B cell (primary cell): ENCODE measurements at places on chromosomes 12 and 14. TPM values are rescaled to one million over a fixed set of nuclear protein-coding genes. Genes with fewer than 3 reads are reported as not detected.

Gene LRTM2
- not detected in 2 replicates for polyA plus RNA-seq

Gene DNAJC22
- not detected in 2 replicates for polyA plus RNA-seq

DNA sequence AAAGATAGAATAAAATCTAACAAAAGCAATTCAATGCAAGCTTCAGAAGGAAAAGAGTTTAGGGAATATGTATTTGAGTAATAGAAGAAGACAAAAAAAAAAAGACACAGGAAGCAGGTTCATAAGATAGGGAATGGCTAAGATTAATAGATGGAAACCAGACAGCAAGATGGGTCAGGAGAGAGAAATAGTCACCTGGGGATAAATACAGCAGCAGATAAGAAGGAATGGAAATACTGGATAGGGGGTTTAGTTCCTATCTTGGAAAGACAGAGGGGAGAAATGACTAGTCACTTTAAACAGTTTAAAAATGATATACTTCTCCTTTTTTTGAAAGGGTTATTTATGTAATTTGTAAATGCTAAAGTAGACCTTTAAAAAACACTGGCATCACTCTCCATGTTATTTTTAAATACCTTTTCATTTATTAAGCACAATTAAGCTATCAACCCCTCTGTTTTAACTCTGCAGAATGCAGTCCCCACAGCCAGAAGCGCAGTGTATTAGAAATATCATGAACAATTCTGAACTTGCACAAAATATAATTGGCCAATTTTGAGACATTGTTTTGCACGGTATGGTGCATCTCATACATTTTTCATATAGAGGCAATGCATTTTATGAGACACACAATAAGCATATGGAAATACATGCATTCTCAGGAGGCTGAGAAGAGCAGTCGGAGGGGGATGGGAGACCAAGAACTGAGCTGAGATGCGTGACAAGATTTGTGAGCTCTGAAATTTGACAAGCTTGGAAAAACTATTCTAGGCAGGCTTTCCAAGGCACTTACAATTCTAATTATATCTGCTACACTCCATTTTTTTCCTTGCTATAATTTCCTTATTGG is 303.4 kb upstream of the PRICKLE1 start:
- H3K36me3 ChIP-seq, result no peaks in the 10 kb centered on the region
- DNase-seq, result no peak

DNA sequence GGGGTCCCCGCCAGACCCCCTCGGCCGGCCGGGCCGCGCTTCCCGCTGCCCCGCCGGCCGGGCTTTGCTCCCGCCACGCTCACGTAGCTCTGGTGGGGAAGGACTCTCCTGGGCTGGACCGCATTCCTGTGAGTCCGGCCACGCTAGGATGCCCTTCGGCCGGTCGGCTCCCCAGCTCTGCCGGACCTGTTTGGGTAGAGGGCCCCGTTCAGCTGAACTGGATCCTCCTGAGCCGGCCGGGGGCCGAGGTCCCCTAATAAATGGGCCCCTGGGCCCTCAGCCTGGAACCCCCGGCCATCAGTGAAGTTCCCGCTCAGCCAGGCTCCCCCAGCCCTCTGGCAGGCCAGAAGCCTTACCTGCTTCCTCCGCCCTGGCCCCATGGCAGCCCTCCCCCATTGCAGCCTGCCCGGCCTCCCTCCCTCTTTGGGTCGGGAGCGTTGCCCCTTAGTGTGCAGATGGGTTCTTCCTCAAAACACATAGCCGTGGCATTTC is 593 bp downstream of the UNC119B start:
- no peak overlapping the region for H3K27ac ChIP-seq
- H3K4me1 ChIP-seq, result peaks cover 26% of the 10 kb centered on the region
- no peaks in the 10 kb centered on the region for H3K36me3 ChIP-seq
- peak; percentile 55 for DNase-seq
- H3K4me3 ChIP-seq, result peak overlapping the region; percentile 17

DNA sequence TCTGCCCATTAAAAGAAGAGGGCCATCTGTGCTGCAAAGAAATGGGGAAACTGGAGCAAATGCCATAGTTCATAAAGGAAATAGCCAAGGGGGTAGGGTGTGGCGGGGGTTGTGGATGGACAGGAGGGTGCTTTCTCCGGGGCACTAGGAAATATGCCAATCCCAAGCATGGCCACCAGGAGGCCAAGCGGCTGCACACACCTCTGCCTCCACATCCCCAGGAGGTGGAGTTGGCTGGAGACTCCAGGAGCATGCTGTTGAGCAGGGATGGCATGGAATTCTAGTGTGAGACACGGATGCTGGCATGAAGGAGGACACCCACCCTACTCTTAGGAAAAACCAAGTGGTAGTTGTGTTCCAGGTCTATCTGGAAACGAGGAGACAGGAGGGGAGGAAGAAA is 25.2 kb downstream of the NID2 start:
- no peak overlapping the region for H3K27ac ChIP-seq
- peak; percentile 32 for DNase-seq
- no peak overlapping the region for H3K4me3 ChIP-seq
- H3K36me3 ChIP-seq, result no peaks in the 10 kb centered on the region
- no peaks in the 10 kb centered on the region for H3K4me1 ChIP-seq
